ENCODE measurements at places on chromosomes 3 and 15. TPM values are rescaled to one million over a fixed set of nuclear protein-coding genes. Genes with fewer than 3 reads are reported as not detected.

DNA sequence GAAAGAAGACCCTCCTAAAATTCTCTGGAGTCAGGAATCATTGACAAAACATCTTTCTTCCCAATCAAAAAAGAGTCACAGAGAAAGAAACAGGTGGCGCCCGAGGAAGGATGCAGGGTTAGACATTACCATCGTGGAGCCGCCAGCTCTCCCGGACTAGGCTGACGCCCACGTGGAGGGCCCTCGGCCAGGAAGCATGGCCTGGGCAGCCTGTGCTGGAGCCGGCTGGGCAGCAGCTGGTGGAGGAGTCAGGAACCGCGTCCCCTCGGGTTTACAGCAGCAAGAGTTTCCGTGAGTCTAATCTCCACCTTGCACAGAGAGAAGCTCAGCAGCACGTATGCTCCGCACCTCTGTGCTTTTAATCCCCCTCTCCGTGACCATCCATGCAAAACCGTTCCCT, 533.7 kb upstream of the ATP11B start:
- peak; percentile 58 for DNase-seq

DNA sequence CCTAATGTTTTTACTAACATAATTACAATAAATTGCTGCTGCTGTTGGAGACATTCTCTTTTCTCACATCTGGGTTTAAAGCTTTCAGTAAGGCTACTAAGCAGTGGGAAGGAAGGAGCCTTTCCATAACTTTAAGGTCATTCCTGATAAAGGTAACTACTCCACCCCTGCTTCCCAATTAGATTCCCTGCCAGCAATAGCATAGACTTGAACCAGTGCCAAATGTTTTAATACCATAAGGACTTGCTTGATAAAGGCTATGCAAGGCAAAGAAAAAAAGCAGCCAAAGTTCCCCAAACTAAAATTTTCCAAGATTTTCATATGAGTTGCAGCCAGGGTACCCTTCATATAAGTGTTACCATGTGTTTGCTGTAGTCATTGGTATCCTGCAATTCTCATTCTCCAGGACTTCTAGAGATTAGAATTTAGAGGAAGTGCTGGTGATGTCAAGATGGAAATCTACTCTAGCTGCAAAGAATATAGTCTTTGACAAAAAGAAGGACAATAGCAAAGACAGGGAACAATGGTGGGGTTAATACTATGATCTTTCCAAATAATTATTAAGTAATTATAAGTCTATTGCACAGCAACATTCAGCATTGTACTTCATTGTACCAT, 106.1 kb downstream of the FILIP1L start:
- DNase-seq, result no peak

- no peak for DNase-seq
These were observed 260.0 kb downstream of the ABHD5 start for GRCh38 chr3:43950775-43951174.

GRCh38 chr15:71784719-71785118, 25.6 kb upstream of the NR2E3 start:
- DNase-seq, result no peak

DNA sequence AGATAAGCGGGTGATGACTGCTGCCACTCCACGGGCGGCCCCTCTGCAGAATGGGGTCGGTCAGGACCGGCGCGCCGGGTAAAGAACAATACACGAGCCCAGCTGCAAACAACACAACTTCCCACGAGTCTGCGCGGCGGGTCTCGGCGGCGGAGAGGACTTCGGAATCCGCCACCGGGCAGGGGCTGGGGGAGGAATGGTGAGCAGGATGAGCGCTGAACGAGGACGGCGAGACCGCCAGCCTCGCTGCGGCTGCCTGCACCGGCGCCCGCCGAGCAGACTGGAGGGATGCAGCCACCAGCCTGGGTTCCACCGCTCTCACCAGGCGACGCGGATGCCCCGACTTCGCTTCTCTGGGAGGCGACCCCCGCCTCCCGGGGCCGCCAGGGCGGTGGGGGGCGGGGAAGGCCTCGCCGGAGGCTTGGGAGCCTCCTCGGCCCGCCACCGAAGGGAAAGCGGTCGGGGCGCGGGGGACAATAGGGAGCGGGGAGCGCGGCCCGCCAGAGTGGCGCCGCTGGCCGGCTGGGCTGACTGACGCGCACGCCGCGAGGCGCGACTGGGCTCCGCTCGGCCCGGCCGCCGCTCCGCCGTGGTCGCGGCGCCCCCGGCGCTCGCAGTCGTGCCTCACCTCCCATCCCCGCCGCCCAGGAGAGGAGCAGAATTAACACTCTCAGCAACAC, 515 bp downstream of the ADAM10 start:
- DNase-seq, result peak; percentile 55

GRCh38 chr3:155441506-155441905, 148.0 kb upstream of the STRIT1 start:
- DNase-seq, result no peak

DNA sequence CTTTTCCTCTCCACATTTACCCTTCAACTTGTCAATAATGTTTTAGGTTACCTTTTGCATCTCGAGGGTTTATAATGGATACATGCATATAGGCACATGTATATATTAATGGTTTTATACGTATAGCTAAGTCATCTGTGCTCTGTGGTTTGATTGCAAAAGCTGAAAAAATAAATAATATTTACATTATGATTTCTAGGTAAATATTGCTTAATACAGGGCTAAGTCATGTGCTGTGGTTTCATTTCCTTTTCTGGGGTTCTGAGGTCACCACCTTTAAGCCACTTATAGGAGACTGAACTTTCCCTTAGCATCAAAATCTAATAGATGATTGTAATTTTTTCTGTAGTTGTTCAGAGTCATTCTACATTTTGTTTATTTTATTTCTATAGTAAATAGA, 33.1 kb downstream of the LPP start:
- DNase-seq, result no peak

DNA sequence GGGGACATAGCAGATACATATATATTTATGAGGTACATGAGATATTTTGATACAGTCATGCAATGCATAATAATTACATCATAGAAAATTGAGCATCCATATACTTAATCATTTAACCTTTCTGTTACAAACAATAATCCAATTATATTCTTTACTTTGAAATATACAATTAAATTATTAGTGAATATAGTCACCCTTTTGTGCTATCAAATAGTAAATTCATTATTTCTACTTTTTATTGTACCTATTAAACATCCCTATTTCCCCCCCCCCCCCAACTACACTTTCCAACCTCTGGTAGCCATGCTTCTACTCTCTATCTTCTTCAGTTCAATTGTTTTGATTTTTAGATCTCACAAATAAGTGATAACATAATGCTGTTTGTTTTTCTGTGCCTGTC, 719.1 kb downstream of the ZBBX start:
- no peak for DNase-seq

DNA sequence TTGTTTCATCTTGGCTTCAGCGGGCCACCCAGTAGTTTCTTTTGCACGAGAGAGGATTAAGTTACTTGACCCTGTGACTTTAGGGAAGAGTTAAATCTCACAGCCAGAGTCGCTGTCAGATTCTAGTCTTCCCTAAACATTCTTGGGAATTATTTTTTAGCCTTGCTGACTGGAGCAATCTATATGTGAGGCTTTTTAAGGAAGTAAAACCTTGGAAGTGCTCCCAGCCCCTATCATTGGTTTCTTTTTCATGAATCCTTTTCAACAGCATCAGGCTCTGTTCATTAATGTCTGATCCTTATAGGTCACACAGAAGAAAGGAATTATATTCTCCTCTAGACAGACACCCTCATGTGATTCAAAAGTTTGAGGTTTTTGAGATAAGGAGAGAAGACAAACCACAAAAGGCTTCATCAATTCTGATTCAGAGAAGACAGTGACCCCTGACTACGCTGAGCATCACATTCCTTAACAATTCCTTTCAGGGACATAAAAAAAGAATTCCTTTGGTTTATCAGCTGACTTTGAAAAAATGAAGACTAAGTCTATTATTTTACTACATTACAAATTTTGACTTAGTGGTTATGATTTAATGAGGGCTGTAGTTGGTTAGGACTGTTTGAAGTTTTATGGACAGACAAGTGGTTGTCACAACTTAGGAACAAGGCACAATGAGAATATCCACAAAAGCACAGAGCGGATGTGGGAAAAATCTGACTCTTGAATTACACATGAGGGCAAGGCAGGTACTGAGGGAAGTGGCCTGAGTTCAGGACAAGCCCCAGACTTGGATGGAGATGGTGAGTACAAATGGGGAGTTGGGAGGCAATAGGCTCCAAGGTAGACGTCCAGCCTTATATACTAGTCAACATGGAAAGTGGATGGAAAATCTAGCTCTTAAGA, 171.1 kb upstream of the STT3B start:
- DNase-seq, result no peak

DNA sequence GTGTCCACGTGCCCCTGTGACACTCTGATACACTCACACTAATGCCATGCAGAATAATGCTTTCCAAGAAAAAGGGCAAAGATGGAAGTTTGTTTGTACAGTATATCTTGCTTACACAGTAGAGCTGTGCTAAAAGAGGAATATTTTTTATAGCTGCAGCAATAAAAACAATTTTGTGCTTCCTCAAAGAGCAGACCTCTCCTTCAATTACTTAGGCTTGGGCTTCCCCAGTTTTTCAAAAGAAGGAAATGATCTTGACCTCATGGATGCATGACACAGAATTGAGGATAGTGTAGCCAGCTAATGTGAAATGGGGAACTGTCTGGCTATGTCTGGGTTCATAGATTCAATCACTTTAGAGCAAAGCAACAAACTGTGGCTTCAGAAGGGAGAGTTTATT, 137.4 kb downstream of the STT3B start:
- no peak for DNase-seq

DNA sequence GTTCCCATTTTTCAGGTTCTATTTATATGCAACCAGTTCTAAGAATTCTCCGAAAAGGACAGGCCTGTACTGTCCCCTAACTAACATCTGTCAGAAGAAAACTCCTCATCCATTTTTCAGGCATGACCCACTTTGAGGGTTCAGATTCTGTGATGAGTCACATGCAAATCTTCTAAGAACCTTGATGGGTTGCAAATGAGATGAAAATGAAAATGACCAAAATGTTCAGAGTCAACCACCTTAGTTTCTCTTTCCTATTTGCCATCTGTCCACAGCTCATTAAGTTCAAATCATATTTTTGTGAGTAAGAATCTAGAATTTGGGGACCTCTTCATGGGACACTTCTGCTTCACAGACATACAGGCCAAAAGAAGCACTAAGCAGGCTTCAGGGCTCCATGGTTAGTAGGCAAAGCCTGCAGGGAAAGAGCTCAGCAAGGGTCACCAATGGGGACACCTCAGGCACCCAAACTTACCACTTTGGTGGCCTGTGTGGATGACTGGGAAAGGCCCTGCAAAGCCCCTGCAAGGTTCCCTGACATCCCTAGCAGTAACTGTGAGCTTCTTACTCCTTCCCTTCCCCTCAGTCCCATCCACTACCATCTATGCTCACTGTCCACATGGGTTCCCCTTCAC, 122.0 kb downstream of the WDR76 start:
- DNase-seq, result no peak

- DNase-seq, result peak; percentile 64
These were observed 4.4 kb downstream of the GXYLT2 start for GRCh38 chr3:72892081-72892775.

DNA sequence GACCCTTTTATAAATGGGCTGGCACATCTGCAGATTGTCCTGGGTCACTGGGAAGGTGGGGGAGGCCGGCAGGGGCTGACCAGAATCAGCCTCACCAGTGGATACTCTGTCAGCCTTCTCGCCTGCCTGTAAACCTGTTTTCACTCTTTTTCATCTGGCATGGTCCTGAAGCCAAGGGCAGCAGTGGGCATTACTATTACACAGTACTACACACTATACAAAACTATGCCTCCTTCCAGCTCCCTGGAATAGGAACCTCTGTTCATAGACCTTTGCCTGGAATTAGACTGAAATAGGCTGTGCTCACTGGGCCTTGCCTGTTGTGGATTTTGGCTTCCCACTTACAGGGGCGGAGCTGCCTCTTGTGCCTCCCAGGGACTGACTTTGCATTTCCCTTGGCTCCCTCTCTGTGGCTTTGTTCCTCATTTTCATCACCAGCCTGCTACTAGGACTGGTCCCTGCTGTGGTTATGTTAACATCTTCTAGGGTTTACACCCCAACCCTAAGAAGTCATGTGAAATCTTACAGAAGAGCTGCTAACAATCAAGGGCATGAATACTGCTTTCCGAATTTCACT, 120.7 kb downstream of the FNDC3B start:
- DNase-seq, result no peak

GRCh38 chr3:89072642-89073041, 34.8 kb upstream of the EPHA3 start:
- no peak for DNase-seq

GRCh38 chr3:71931922-71932321, 147.0 kb upstream of the PROK2 start:
- no peak for DNase-seq

GRCh38 chr3:95751509-95751908, 1062.9 kb upstream of the EPHA6 start:
- no peak for DNase-seq

GRCh38 chr3:178969004-178969700, 102.5 kb downstream of the ZMAT3 start:
- DNase-seq, result no peak

DNA sequence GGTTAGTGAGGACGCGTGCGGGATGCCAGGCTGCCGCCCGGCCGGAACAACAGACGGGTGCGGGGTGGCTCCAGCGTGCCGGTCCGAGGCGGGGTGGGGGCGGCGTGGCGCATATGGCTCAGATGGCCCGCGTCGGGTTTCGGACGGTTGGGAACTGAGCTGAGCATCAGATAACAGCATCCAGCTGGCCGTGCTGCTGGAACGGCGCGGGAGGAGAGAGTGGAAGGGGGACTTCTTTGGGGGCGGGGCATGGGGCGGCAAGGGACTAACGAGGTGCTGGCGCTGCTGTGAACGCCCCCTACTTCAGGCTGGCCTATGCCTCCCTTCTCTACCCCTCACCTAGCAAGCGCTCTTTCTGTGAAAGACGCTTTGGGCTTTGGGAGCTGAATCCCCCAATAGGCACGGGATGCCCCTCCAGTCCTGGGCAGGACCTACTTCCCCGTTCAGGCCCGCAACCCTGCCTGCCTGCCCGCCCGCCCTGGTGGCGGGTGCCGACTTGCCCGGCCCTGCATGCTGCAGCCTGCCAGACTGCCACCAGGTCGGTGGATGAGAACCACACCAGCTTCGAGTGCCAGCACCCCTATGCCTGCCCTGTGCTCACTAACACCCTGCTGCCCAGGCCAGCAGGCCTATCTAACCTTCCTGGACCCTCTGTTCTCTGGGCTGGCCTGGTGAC, 542 bp downstream of the INKA1 start:
- no peak for DNase-seq

DNA sequence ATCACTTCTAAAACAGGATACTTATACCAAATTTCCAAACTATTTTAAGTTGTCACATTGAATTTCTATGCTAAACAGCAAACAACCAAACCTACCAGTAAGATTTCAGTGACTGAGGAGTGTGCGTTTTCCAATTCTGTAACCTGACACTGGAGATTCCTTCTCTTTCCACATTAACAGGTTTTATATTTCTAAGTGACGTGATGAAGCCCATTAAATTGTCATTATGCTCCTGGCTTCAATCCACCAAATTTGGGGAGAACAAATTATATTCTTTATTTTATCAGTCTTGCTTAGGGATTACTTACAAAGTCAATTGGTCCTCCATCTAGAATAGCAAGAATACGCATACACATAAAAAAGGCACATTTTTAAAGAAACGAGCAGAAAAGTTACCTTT, 764.8 kb upstream of the NR2F2 start:
- no peak for DNase-seq

- no peak for DNase-seq
These were observed 104.8 kb upstream of the CCDC54 start for GRCh38 chr3:107272471-107272870.

Gene KBTBD13
- total RNA-seq, result not detected

Gene SV2B
- total RNA-seq, result 215 TPM

Gene REC114
- not detected for total RNA-seq

Gene C15orf62
- total RNA-seq, result 0.30 TPM

Gene PLA2G4D
- total RNA-seq, result 0.41 TPM

Gene KIF7
- total RNA-seq, result 4.1 TPM

Gene CYP1A2
- total RNA-seq, result not detected

Gene AMOTL2
- total RNA-seq, result 49.0 TPM

Gene ARGFX
- total RNA-seq, result not detected
